Small intestine (tissue), 16 donors: ENCODE measurements at places on chromosomes 3 and 15.
A peak's percentile ranks its signal among the peaks of the same experiment; 100 is the strongest.

DNA sequence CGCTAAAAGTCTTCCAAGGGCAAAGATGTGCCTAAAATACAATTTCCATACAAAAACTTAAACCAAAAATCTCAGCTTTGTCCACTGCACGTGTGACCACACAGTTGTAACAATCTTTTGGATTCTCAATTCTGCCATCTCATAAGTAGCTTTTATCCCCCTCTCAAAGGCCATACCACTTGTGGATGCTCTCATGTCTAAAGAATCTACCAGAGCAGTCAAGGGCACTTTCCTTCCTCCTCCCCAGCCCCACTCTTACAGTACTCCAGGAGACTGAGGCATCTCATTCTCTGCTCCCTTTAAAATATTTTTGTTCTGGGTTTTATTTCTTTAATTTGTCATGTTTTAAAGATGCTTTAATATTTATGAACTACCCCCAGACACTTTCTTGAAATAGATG lies 102.3 kb upstream of the PFN2 start:
- DNase-seq: no peak

DNA sequence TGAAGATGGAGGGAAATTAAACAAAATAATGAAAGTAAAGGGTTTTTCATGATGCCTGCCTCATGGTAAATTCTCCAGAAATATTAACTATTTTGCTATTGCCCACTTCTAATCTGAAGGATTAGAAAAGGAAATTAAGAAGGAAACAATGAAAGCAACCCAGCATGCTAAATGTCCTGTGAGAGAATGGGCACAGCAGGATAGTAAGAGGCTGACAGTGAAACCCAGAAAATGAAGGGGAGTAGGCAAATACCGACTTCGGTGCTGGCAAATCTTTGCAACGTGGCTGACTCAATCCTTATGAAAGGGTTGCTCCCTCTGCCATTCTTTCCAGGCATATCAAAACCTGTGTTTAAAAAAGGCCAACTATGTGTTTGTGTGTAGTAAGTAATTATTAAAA lies 147.5 kb upstream of the SYNPR start:
- DNase-seq: no peak

DNA sequence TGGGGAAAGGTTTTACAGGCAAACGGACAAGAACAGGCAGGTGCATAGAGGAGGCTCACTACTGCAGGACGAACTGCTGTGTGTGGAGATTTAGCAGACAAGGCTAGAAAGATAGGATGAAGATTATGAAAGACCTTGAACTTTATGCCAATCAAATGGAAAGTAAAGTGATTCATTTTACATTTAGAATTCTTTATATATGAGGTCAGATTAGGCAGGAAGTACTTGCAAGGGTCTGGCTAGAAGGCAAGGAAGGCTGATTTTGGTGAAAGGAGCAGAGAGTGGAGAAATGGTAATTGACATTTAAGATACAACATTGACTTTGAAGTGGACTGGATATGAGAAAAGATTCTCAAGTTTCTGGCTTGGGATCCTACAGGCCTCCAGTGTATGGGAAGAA lies 33.6 kb downstream of the PLSCR4 start:
- DNase-seq: no peak

DNA sequence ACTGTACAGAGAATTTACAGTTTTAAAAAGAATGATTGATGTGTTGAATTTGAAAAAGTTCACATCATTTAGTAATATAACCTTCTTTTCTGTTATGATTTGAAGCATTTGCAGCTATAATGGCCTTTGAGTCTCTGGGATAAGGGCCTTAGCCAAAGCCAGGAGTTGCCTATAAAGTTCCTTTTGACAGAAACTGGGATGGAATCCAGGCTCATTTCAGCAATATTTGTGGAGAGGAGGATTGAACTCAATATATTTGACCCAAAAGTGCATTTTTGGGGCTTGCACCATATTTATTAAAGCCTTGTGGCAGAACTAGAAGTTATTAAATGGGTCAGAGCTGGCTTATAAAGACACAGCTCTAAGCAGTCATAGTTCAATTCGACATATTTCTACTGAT lies 348.7 kb upstream of the EPHA3 start:
- DNase-seq: no peak

- no peak for DNase-seq
Observed at GRCh38 chr3:67923796-67924195, 269.4 kb upstream of the SUCLG2 start.

DNA sequence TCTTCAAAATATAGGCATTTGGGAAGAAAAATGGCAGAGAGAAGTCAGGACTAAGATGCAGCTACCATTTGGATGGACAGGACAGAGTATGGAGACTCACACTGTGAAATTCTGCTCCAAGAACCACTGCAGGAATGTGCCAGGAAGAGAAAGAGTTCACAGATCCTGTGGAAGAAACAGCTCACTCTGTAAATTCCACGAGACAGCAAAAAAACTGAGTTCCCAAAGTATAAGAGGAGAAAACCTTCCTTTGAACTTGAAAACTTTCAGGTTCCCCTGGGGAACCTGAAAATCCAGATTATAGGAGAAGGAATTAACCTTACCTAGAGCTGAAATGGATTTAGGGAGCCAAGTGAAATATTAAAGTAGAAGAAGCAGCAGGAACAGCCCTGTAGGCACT lies 137.1 kb downstream of the PLCH1 start:
- DNase-seq: no peak

- no peak for DNase-seq
Observed at GRCh38 chr3:153338487-153338886, 176.5 kb downstream of the RAP2B start.

DNA sequence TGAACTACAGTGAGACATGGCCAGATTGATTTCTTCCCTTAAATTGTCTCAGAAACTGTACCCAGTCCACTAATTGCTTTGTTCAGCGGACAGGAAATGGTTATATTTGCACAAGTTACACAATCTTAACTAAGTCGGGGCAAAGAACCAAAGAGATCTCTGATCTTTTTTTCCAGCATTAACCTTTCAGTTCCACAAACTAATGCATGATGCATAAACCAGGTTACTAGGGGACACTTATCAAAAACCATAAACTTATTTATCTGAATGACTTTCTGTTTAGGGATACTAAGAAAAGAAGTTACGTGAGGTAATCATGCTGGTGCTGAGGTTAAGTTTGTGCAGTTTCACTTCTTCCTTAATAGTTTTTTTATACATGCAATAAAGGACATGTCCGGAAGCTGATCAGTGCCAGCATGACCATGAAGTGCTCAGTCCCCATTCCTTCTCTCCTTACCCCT lies 22.4 kb downstream of the FNDC3B start:
- peak; percentile 85 for DNase-seq

- peak; percentile 75 for DNase-seq
Observed at GRCh38 chr3:65342084-65342683, 654.4 kb upstream of the ADAMTS9 start.

DNA sequence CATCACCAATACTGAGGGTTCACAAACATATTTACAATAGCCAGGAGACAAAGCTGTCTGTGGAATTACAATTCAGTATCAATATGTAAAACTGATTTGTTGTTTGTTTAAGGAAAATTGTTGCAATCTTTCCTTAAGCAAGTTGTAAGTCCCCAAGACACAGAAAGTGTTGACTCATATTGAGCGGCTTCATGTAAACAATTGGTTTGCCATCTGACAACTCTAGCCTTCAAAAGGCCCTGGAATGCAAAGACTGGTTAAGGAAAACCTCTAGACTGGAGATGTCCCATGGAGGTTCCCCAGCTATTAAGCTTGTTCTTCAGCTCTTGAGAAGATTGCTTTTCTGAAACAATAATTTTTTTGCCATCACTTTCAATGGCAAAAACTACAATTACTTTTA lies 283.7 kb upstream of the PROK2 start:
- no peak for DNase-seq

- DNase-seq: no peak
Observed at GRCh38 chr15:88275804-88276203, 19.3 kb upstream of the NTRK3 start.

GRCh38 chr15:56805466-56806147 lies 72.3 kb upstream of the ZNF280D start:
- DNase-seq: no peak

- DNase-seq: no peak
Observed at GRCh38 chr3:184472723-184473428, 88.7 kb upstream of the EPHB3 start.

GRCh38 chr3:11898611-11899325 lies 52.1 kb upstream of the TAMM41 start:
- no peak for DNase-seq

- DNase-seq: peak; percentile 11
Observed at GRCh38 chr3:3110299-3110630, at the start of gene IL5RA. IL5RA (minus strand) TSS chr3:3110374; CDS start chr3:3104984, 5,390 bp downstream.

- no peak for DNase-seq
Observed at GRCh38 chr15:101374326-101374725, 79.3 kb upstream of the SNRPA1 start.

DNA sequence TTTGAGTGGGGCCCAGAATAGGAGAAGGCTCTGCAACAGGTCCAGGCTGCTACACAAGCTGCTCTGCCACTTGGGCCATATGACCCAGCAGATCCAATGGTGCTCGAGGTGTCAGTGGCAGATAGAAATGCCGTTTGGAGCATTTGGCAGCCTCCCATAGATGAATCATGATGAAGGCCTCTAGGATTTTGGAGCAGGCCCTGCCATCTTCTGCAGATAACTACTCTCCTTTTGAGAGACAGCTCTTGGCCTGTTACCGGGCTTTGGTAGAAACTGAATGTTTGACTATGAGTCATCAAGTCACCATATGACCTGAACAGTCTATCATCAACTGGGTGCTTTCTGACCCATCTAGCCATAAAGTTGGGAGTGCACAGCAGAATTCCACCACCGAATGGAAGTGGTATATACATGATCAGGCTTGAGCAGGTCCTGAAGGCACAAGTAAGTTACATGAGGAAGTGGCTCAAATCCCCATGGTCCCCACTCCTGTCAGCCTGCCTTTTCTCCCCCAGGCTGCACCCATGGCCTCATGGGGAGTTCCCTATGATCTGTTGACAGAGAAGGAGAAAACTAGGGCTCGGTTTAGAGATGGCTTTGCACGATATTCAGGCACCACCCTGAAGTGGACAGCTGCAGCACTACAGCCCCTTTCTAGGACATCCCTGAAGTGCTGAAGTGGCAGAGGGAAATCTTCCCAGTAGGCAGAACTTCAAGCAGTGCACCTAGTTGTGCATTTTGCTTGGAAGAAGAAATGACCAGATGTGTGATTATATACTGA lies 971.4 kb downstream of the MCTP2 start:
- no peak for DNase-seq

DNA sequence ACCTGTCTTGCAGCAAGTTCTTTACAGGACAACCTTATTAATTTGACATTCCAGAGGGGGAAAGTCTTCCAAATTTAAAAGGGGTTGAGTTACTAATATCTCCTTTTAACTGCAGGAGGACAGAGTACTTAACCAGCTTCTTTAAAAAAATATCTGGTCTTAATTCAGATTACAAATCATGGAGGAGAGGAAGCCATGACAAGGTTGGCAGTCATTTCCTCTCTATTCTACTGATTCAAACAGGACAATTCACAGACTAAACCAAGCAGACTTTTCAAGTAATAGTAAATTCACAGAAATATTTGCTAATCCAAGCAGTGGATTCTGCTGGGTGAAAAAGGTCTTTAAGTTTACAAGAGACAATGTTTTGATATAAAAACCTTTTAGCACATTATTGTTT lies 185.3 kb downstream of the CFAP20DC start:
- DNase-seq: no peak
